ENCODE measurements at places on chromosomes 12 and 14.

GRCh38 chr12:2307550-2307949 is 254.8 kb downstream of the CACNA1C start:
- DNase-seq = no peak

DNA sequence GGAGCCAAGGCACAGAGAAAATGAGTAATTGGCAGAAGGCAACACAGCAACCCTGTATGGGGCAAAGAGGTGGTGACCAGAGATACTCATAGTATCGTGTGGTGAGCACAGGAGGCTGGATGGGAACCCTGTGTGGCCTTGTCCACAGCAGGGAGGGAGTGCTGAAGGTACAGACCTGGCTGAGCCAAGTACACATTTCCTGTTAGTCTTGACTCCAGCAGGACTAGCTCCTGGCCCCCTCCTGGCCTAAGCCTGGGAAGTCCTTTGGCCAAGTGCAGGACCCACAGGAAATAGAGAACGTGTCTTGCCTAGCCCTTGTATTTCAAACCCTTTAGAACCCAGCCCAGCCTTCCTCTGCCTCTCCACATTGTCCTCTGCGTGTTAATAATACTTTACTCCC is 289.8 kb upstream of the PWP1 start:
- DNase-seq = no peak

- no peak for DNase-seq
Measured at GRCh38 chr12:89163918-89164317, 188.4 kb downstream of the DUSP6 start.

DNA sequence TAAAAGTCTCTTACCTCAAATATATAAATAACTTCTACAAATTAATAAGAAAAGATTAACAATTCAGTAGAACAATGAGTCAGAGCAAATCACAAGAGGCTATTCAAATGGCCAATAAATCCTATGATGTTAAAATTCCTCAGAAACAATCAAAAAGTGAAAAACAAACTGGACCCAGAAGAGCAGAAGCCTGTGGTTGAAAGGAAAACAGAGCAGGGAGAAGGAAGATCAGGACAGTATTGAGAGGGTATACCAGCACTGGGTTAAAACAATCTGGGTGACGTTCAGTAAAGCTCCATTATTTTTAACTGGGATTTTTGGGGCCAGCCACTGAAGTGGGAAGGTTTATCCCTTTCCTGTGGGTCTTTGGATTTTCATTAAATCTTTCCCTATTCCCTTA is 39.7 kb upstream of the PCED1B start:
- no peak for DNase-seq

GRCh38 chr14:90757452-90757851 is 58.8 kb downstream of the TTC7B start:
- no peak for DNase-seq

GRCh38 chr12:111411185-111411764 is 5.6 kb downstream of the SH2B3 start:
- no peak for DNase-seq

DNA sequence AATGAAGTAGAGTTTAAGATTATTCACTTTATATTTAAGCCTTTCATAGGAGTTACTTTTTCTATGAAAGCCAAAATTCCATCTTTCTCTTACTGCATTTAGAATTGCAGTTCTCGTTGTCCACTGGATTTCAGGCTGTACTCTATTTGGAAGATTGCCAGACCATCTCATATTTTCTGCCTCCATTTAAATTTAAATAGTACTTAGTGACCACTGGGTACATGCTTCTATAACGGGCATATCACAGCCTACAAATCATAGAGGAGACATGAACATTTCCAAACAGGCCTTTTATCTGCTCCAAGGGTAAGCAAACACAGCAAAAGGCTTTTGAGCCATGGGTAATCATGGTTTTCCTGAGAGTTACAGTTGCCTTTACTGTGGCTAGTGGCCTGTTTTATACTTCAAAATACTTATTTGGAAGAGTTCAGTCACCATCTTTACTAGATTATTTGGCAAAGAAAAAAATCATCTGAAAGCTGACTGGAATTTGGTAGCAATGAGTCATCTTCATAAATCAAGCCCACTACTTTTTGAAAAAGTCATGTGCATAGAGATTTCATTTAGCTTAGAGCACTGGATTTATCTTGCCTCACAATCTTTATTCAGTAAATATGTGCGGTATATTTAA is 15.7 kb downstream of the ANO6 start:
- no peak for DNase-seq

DNA sequence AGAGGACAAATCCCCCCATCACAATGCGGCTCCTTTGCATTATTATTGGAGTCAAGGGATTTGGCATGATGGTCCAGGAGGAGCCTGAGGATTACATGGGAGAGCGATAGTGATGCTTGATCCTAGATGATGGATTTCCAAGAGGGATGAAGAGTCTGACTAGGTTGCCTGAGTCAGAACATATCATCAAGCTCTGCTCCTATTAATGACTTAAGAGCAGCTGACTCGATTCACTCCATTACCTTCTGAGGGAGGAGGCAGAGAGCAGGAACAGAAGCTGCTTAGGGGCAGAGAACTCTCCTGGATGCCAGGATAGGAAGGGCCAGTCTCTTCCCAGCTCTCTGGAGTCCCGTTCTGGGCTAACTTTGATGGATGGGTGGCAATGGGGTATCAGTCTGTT is 54.0 kb upstream of the CISTR start:
- no peak for DNase-seq

- DNase-seq = no peak
Measured at GRCh38 chr14:101705733-101706508, 55.6 kb upstream of the PPP2R5C start.

GRCh38 chr12:28497889-28498411 is 307.7 kb downstream of the CCDC91 start:
- no peak for DNase-seq

- peak; percentile 87 for DNase-seq
Measured at GRCh38 chr14:105045710-105046326, 19.4 kb downstream of the GPR132 start.

DNA sequence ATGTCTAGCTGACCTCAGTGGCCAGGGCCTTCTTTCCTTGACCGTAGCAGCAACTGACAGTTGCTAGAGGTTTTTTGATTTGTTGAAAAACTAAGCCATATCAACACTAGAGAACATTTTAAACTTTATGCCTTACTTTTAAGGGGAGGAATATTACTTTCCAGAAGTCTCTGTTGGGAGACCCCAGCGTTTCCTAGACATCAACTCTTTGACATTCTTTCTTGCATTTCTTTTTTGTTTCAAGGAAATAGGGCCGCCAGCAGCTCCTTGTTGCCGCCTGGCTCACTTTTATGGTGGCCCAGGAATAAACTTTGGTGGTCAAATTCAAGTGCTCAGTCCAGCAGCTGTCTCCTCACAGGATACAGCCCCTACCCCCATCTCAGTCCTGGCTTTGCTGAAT is 2.5 kb upstream of the HOXC11 start:
- DNase-seq = no peak
